ENCODE measurements at places on chromosomes 11 and 22.

DNA sequence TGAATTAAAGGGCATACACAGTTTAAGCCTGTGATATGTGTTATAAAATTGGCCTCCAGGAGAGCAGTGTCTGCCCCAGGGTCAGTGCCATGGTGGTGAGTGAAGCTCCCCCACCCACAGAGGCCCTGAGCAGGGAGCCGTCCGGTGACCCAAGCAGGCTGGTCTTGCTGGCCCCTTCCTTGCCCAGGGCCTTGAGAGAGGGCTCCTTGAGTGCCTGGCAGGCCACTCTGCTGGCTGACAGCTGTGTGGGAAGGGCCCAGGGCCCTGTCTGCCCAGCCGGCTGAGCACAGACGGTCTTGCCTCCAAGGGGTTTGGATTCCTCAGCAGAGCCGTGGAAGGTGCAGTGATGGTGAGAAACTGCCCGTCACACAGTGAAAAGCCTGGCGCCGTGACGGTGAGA, 25.9 kb downstream of the PTDSS2 start:
- DNase-seq: no peak

GRCh38 chr22:44359496-44360110, 46.9 kb upstream of the SHISAL1 start:
- no peak for DNase-seq

DNA sequence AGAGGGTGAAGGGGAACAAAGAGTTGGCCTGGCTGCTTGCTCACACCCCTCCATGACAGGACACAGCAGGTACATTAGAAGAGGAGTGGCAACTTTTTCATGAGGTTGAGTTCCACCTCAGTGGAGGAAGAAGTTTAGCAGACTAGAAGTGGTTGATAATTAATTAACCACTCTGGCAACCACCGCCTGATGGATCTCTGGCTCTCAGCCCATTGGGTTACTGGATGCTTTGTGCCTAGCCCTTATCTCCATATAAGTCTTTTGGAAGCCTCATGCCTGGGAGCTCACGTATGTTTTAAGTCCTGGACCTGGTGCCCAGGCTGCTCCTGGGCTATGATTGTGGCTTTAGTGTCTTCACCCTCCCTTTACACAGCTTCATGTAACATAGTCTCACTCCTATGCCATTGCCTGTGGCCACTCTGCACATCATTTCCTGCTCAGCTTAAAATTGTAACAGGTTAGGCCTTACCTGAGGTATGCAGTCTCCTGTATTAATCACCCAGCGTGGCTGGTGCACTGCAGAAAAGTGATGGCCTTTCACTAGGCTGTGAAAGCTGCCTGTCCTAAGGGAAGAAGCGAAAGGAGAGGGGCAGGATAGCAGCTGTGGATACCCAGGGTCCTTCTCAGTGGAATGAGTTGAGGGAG, 72.7 kb upstream of the CRTAM start:
- no peak for DNase-seq

DNA sequence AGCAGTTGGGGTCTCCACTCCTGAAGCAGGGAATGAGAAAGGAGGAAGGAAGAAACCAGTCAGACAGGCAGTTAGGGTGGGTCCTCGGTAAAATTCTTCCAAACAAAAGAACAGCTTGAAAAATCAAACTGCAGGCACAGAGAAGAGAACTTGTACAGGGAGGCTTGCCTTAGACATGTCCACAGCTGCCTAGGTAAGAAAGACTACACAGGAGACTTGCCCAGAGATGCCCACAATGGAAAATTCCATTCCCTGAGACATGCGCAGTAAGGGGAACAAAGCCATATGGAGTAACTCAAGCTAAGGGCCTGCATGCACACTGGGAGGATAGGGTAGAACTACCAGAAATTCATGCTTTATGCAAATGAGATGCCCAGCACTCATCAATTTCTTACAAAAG, 9.8 kb downstream of the KCNJ11 start:
- DNase-seq: no peak

- DNase-seq: no peak
Measured at GRCh38 chr11:68978626-68978930, 2.2 kb downstream of the MRGPRD start.

GRCh38 chr11:62921573-62922188, 518 bp upstream of the CHRM1 start:
- no peak for DNase-seq

GRCh38 chr22:21865041-21865440, 2.4 kb downstream of the MAPK1 start:
- DNase-seq: no peak

GRCh38 chr22:49815641-49816091, 12.0 kb downstream of the BRD1 start:
- DNase-seq: no peak

DNA sequence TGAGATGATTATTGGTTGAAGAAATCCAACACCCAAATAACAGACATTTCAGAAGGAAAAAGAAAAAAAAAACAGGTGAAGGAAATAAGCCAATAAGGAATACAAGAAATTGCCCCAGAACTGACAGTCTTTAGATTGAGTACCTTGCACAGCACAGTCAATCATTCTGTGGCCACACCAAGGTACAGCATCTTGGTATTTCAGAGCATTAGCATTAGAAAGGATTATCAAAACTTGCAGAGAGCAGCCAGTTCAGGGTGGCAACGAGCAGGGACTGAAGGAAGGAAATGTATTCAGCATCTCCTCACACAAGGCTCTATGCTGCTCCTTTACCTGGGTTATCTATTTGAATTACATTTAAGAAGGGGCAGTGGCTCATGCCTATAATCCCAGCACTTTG, 2.1 kb downstream of the ADA2 start:
- DNase-seq: no peak

All from NCI-H748 treated with DMSO at 0.1 percent for 48 hours (cell line).